A549 treated with Mapracorat at 1 μM for 4 hours (cell line): ENCODE measurements at places on chromosomes 16 and 17. TPM values are rescaled to one million over a fixed set of nuclear protein-coding genes. Genes with fewer than 3 reads are reported as not detected.

AFMID gene
- total RNA-seq: 36.3 to 49.5 TPM (median 38.7 TPM) in 5 replicates

TMEM107 gene
- 18.8 to 22.9 TPM (median 20.7 TPM) in 5 replicates for total RNA-seq

SLC4A1 gene
- total RNA-seq: not detected in 5 replicates

BANP gene
- total RNA-seq: 12.0 to 14.9 TPM (median 13.6 TPM) in 5 replicates

EXOC7 gene
- total RNA-seq: 53.7 to 67.5 TPM (median 64.7 TPM) in 5 replicates

MYH3 gene
- total RNA-seq: 0.72 to 1.6 TPM (median 0.74 TPM) in 5 replicates

PRR29 gene
- 0.55 to 1.2 TPM (median 0.66 TPM) in 5 replicates for total RNA-seq

SLC47A1 gene
- 20.8 to 22.9 TPM (median 22.3 TPM) in 5 replicates for total RNA-seq

ACSM2B gene
- total RNA-seq: not detected in 5 replicates

TNP2 gene
- total RNA-seq: not detected in 5 replicates

NPIPA5 gene
- total RNA-seq: 0.39 to 1.9 TPM (median 0.44 TPM) in 3 of 5 replicates, not detected in the others

KRTAP17-1 gene
- total RNA-seq: not detected in 5 replicates

NUP85 gene
- total RNA-seq: 93.6 to 108 TPM (median 95.6 TPM) in 5 replicates

C17orf78 gene
- total RNA-seq: not detected in 5 replicates

SPATA33 gene
- 13.2 to 18.6 TPM (median 17.5 TPM) in 5 replicates for total RNA-seq

COX6A2 gene
- not detected in 5 replicates for total RNA-seq

CD300LB gene
- total RNA-seq: 0.07 to 0.11 TPM in 2 of 5 replicates, not detected in the others

LGALS9B gene
- total RNA-seq: 0.10 TPM in 1 of 5 replicates, not detected in the others
